ENCODE measurements at places on chromosomes 16 and 17.

DNA sequence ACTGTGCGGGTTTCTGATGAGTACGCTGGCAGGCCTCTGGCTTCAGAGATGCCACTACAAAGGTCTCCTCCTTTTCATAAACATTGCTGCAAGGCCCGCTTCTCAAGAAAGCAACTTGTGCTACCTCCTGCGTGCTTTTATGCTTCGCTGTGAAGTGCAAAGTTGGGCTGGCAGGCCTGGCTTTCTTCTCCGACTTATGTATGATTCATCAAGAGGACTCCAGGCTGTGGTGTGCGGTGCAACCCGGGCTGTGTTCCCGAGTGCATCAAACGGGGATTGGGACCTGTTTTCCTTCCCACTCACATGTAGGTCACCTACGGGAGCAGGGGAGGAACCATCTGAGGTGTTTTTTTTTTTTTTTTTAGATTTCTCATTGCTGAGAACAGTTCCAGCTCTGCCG is 534.1 kb downstream of the WWOX start:
- DNase-seq = no peak

DNA sequence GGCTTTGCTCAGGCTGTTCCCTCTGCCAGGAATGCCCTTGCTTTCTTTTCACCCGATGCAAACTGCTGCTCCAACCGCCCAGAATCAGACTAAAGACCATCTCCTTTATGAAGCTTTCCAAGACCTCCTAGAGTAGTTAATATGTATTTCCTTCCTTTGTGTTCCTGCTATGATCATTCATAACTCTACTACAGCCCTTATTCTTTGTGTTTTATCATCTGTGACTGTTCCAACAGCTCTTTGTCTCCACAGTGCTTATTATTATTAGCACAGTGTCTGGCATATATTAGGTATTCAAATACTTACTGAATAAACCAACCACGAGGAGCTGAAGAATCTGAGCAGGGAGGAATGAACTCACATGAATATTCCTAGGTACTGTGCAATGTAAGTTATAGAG is 7.6 kb downstream of the PSME3IP1 start:
- DNase-seq = no peak

DNA sequence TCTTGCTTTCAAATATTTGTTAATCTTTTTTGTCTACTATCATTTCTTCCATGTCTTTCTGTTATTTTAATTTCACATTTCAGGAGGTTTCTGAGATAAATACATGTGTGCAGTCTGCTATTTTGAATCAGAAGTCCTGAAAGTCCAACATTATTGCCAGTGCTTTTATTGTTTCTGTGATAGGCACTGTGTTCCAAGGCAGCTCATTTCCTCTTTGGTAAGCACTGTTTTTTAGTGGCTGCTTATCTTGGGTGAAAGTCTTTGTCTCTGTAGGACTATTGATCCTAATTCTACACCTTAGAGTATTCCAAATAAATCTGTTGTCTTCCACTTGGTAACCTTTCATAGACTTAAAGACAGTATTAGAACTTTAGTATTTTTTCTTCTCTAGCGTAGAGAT is 76.1 kb downstream of the PPM1E start:
- DNase-seq = no peak

- no peak for DNase-seq
These were observed 93.3 kb downstream of the FOXL1 start for GRCh38 chr16:86671486-86672178.

DNA sequence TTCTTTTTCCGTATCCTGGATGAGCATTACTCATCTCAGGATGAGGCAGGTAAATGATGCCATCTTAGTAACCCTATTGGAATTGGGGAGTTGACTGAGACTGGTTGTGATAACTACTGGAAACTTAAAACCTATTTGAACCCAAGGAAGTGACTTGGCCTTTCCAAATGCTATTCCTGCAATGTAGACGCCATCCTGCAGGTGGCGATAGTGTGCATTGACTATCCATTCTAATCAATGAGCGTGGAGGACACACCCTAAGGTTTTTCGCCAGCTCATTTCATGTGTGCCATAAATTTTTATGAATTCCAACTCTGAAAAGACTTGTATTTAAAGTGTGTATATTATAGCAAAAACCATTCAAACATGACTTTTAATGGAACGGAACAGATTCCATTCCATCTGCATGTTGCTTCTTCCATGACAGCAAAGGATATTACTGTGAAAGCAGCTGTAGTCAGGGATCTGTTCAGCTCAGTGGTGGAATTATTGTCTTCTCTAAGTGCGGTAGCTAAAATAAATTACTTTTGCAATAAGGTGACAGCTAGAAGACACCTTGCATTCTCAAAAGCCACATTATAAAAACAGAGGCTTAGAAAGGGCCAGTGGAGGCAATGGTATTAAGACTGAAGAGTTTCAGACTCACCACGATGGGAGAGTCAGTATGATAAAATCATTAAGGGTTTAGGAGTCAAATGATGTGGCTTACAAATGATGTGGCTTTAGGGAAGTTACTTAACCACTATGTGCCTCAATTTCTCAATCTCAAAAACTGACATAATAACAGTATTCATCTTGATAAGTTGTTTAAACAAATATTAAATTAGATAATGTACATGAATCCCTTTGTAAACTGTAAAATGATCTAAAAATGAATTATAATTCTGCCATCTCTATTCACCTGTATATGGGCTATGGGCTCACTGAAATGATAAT is 55.5 kb downstream of the SYT17 start:
- DNase-seq = peak; percentile 50

DNA sequence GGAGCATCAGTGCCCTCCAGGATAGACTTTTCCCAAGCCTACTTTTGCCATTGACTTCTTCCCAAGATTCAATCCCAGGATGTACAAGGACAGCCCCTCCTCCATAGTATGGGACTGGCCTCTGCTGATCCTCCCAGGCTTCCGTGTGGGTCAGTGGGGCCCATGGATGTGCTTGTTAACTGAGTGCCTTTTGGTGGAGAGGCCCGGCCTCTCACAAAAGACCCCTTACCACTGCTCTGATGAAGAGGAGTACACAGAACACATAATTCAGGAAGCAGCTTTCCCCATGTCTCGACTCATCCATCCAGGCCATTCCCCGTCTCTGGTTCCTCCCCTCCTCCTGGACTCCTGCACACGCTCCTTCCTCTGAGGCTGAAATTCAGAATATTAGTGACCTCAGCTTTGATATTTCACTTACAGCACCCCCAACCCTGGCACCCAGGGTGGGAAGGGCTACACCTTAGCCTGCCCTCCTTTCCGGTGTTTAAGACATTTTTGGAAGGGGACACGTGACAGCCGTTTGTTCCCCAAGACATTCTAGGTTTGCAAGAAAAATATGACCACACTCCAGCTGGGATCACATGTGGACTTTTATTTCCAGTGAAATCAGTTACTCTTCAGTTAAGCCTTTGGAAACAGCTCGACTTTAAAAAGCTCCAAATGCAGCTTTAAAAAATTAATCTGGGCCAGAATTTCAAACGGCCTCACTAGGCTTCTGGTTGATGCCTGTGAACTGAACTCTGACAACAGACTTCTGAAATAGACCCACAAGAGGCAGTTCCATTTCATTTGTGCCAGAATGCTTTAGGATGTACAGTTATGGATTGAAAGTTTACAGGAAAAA is 9.7 kb upstream of the CYLD start:
- no peak for DNase-seq

DNA sequence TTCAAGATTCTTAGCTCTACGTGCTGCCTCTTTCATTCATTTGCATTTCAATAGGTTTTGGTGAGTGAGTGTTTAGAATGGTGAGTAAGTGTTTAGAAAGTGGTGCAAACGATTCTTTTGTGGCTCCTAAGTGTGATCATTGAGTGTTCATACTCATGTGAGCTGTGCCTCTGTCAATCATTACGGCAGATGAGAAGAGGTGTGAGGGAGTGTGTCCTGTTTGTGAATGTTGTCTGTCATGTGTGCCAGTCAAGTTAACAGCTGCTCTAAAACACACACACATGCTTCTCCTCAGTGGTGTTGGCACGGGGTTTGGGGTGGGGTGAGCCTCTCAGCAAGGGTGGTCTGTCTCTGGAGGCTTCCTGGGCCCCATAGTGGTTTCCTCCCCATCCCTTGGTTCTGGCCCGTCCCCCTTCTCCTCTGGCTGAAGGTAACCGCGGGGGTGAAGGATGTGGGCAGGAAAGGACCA is 11.4 kb downstream of the MYL4 start:
- no peak for DNase-seq

GRCh38 chr16:75502916-75503605 is 7.8 kb upstream of the CHST6 start:
- no peak for DNase-seq

- DNase-seq = no peak
These were observed 36.9 kb upstream of the WSB1 start for GRCh38 chr17:27257031-27257357.

GRCh38 chr16:78288888-78289287 is 189.4 kb downstream of the WWOX start:
- DNase-seq = no peak

DNA sequence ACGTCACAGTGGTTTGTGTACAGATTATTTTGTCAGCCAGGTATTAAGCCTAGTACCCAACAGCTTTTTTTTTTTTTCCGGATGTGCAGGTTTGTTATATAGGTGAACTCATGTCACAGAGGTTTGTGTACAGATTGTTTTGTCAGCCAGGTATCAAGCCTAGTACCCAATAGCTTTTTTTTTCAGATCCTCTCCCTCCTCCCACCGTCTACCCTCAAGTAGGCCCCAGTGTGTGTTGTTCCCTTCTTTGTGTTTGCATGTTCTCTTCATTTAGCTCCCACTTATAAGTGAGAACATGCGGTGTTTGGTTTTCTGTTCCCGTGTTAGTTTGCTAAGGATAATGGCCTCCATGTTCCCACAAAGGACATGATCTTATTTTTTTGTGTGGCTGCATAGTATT is 19.9 kb downstream of the RPTOR start:
- DNase-seq = no peak

DNA sequence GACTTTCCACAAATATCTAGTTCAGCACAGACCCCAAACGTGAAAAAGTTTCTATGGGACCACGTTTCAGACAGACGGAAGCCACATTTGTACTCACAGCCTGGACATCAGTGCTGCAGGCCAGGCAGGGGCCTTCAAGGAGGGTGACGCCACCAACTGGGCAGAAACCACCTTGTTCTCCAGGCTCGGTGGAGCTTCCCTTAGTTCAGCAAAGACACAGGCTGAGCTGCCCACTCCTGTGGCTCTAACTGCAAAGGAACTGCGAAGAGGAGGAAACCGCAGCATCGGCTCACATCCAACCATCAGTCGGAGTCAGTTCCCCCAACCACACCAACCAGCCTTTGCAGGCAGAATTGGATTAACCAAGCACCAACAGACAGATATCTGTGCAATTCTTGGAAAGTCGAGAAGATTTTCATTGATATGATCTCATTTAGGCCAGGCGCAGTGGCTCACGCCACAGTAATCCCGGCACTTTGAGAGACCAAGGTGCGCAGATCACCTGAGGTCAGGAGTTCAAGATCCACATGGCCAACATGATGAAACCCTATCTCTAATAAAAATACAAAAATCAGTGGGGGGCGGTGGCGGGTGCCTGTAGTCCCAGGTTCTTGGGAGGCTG is 73.3 kb upstream of the CNEP1R1 start:
- DNase-seq = no peak

DNA sequence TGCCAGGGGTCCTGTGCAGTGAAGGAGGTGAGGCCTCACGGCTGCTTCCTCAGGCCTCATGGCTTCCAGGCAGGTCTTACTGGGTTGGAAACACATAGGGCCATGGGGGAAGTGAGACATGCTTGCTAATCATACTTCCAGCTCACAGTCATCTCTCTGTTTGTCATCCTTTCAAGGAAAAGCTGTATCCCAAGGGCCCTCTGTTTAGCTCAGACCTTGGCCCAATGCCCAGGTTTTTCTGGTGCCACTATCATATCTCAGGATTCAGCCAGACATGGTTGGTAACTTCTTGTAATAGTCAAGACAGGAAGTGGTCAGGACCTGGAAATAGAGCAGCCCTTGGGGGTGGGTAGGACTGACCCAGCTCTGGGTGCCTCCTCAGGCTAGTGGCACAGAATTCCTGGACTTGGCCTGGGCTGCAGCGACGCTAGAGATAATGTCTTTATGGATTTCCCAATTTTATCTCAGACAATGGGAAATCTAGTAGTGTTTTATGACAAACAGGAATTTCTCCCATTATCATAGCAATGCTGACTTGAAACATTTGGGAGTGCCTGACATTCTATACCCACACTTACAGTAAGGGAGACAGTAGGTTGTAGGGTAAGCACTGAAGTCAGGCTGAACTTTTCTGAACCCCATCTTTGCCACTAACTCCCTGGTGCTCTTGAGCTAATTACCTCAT is 13.5 kb upstream of the ITGB3 start:
- DNase-seq = no peak

DNA sequence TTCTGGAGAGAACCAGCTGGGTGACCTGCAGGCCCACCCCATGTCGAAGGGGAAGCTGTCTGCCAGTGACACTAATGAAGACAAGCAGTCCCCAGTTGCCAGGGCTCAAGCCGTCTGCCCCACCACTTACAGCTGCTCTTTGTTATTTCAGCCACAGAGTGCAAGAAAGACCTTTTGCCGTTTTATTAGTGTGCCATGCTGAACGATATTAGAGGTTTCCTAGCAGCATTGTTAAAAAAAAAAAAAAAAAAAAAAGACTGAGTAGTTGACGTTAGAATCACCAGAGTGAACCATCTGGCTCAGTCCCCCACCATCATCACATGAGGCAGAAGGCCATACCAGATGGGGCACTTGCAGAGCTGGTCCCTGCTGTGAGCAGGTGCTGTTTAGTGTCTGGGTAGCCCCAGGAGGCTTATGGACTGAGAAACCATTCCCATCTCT is 26.5 kb upstream of the SLC39A11 start:
- DNase-seq = no peak

GRCh38 chr16:6682142-6682811 is 650.4 kb upstream of the RBFOX1 start:
- DNase-seq = peak; percentile 51

DNA sequence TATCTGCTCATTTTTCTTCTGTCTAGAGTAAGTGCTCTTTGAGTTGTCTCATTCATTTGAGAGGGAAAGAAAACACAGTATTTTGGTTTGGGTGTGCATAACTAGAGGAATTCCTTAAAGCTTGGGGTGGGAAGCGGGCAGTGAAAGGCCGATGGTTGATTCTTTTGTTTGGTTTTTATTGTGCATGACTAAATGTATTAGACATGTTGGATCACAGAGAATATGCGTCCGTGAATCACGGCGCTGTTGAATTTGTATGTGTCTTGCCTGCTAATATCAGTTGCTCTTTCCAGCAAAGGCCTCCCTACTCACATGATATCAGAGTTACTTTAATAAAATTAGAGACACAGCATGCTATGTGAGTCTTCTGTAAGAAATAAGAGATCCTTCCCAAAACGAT is 180.0 kb downstream of the CHD9NB start:
- no peak for DNase-seq

GRCh38 chr16:64159976-64160375 is 961.9 kb downstream of the CDH11 start:
- no peak for DNase-seq

DNA sequence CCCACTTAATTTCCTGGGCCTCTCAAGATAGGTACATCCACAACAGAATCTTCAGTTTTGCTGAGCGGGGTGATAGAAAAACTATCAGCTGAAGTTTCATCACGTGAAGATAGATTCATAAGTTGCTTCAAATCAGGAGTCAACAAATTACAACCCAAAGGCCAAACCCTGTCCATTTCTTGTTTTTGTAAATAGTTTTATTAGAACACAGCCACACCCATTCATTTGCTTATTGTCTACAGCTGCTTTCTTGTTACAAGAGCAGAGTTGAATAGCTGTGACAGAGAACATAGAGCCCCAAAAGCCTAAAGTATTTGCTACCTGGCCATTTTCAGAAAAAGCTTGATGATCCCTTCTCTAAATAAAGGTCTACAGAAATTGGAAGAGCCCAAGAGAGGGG is 300.1 kb upstream of the CDH5 start:
- DNase-seq = no peak

All from NT2/D1 (cell line).